Muscle of leg (tissue), 16 donors: ENCODE measurements at places on chromosomes 2 and 18. TPM values are rescaled to one million over a fixed set of nuclear protein-coding genes. Genes with fewer than 3 reads are reported as not detected.

Gene PSME4
- 32.7 TPM for total RNA-seq

Gene TMEM87B
- 12.9 TPM for total RNA-seq

Gene PMS1
- 26.1 TPM for total RNA-seq

Gene NGEF
- 1.5 TPM for total RNA-seq

Gene TNFRSF11A
- total RNA-seq, result 2.0 TPM

Gene TMEM37
- total RNA-seq, result 2.0 TPM

Gene NRP2
- total RNA-seq, result 19.9 TPM

Gene CCDC85A
- total RNA-seq, result 5.5 TPM

Gene ZNF804A
- total RNA-seq, result 0.09 TPM

Gene KIAA2012
- 0.31 TPM for total RNA-seq

DNA sequence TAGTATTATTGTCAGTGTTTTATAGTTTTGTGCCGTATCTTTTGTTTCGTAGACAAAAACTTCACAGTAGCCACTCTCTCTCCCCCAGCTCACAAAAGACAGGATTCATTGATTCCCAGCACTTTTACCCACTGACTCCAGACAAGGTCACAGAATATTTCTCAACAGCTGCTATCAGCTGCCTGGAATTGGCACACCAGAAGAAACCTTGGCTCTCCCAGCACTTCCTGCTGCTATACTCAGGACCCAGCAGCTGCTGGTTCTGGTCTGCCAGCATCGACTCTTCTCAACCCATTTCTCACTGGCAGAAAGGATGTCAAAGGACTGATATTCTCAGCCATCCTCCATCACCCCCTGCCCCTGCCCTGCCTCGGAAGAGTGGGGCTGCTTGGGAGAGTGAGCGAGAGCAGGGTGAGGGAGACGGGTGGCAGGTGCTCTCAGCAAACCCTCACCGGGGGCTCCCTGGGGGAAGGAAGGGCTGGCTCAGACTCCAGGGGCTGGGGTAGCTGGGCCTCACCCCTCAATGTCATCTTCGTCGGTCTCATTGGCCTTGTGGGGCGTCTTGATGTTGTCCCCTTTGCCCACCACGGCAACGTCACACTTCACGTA lies 6.1 kb upstream of the OTOF start:
- DNase-seq, result peak; percentile 83
- peak overlapping the region; percentile 91 for H3K27ac ChIP-seq
- H3K4me1 ChIP-seq, result peaks cover 78% of the 10 kb centered on the region

GRCh38 chr2:128440666-128441340 lies 122.1 kb upstream of the HS6ST1 start:
- H3K4me1 ChIP-seq, result peaks cover 48% of the 10 kb centered on the region
- H3K4me3 ChIP-seq, result no peak overlapping the region
- no peak overlapping the region for H3K27ac ChIP-seq
- peak; percentile 36 for DNase-seq

DNA sequence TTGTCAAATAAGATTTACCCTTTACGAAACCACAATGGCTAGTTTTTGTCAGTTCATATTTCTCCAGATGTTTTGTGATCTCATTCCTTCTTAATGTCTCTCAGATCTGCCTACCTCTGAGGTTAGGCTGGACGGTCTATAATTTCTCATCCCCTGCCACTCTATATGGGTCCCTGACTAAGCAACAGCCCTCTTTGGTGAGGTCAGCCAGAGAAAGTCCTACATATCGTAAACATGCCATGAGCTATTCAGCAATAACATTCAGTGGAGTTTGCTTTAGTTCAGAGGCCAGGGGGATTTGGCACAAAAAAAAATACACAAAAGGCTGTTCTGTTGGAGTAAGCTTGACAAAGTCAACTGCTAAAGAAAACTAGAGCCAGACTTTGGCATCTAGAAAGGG lies 192.1 kb upstream of the NCKAP5 start:
- H3K4me1 ChIP-seq, result peaks cover 6% of the 10 kb centered on the region
- H3K27ac ChIP-seq, result no peak overlapping the region
- DNase-seq, result peak; percentile 47
- no peaks in the 10 kb centered on the region for H3K36me3 ChIP-seq
- no peak overlapping the region for H3K4me3 ChIP-seq

DNA sequence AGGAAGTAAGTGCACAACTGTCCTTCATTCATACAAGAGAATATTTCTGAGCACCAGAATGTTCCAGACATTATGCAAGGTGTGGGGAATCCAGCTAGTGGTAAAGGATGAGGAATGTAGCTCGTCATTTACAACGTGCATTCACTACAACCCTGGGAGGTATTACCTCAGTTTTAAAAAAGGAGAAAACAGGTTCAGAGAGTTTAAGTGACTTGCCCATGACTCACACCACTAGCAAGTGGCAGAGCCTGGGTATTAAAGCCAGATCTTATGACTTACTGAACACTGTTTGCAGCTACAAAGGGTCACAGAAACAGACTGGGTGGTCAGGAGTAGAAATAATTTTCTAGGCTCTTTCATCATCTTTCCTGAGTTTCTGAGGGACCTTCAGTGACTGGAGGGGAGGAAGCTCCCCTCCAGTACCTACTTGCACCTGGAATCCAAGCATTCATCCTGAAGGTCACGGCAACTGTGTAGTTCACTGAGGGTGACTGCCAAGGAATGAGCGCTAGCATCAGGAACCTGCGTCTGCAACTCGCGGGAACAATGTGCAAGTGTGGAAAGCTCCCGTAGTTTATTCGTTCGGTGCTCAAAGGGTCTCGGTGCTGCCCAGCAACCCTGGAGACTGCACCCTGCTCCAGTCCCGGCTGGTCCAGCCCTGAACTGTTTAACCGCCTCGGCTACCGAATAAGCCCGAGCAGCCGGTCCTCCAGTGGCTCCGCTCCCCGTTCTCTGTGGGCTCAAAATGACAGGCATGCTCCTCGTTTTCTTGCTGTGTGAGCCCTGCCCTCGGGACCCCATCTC lies 647 bp downstream of the CCDC121 start:
- peak overlapping the region; percentile 83 for H3K4me3 ChIP-seq
- peak; percentile 7 for DNase-seq
- H3K27ac ChIP-seq, result peak overlapping the region; percentile 23
- peaks cover 25% of the 10 kb centered on the region for H3K36me3 ChIP-seq
- H3K4me1 ChIP-seq, result peaks cover 8% of the 10 kb centered on the region

DNA sequence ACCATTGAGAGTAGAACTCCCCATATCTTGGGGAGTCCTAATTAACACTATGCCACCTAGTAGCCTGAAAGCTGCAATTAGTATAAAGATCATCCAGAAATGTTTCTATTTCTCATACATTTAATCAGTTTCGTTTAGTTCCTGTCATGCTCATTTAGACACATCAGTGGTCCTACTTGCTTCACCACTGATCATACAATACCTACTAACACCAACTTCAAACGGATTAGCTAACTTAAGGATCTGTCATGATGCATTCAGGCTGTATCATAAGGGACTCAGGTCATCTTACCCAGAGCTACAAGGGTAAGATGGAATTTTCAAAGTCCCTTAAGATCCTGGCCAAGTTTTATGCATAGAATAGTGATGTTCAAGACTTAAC lies 6.8 kb downstream of the SRSF7 start:
- H3K4me1 ChIP-seq, result peaks cover 3% of the 10 kb centered on the region
- H3K27ac ChIP-seq, result no peak overlapping the region
- no peaks in the 10 kb centered on the region for H3K27me3 ChIP-seq
- no peak for DNase-seq

- peak; percentile 54 for DNase-seq
- H3K4me3 ChIP-seq, result no peak overlapping the region
- no peaks in the 10 kb centered on the region for H3K27me3 ChIP-seq
- peaks cover 8% of the 10 kb centered on the region for H3K4me1 ChIP-seq
- H3K27ac ChIP-seq, result no peak overlapping the region
- H3K36me3 ChIP-seq, result no peaks in the 10 kb centered on the region
Observed at GRCh38 chr2:40127890-40128557, 323.9 kb downstream of the SLC8A1 start.

DNA sequence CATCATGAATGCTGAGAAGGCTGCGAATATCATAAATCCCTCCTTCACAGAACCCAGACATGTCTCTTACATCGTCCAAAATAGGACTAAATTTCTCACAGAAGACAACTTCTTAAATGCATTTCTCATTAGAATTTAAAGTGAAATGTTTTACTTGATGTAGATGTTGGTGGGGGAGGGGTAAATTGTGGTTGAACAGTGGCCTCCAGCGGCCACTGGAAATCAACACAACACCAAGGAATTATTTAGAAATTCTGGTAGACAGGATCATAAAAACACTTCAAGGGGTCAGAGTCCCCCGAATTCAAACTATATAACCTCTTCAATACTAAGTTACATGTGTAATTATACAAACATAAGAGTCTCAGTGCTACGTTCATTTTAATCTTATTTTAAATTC lies 135.9 kb downstream of the ABCA12 start:
- no peak overlapping the region for H3K27ac ChIP-seq
- H3K4me3 ChIP-seq, result no peak overlapping the region
- H3K36me3 ChIP-seq, result no peaks in the 10 kb centered on the region
- H3K4me1 ChIP-seq, result no peaks in the 10 kb centered on the region
- no peaks in the 10 kb centered on the region for H3K27me3 ChIP-seq

GRCh38 chr2:30979822-30980245 lies 158.4 kb downstream of the GALNT14 start:
- H3K36me3 ChIP-seq, result no peaks in the 10 kb centered on the region
- DNase-seq, result peak; percentile 48
- H3K4me3 ChIP-seq, result no peak overlapping the region
- H3K27ac ChIP-seq, result no peak overlapping the region
- peaks cover 22% of the 10 kb centered on the region for H3K4me1 ChIP-seq

- H3K4me1 ChIP-seq, result no peaks in the 10 kb centered on the region
- no peak overlapping the region for H3K4me3 ChIP-seq
- no peak for DNase-seq
- H3K36me3 ChIP-seq, result no peaks in the 10 kb centered on the region
Observed at GRCh38 chr2:120451334-120451733, 105.4 kb downstream of the INHBB start.

DNA sequence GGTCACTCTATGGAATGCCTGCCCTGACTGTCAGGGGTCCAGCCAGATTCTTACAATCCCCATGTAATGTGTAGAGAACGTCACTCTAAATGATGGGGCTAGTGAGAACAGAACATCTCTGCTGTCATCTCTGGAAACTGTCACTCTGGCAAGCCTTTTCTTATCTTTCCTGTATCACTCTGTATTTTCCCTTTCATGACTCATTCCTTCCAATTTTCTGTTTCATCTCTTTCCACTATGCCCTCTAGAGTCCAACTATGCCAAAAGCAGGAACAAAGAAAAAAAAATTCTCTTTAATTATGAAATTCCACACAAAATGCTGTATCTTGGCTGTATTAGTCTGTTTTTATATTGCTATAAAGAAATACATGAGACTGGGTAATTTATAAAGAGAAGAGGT lies 608.8 kb downstream of the ADCYAP1 start:
- H3K27ac ChIP-seq, result no peak overlapping the region
- H3K4me3 ChIP-seq, result no peak overlapping the region
- H3K27me3 ChIP-seq, result no peaks in the 10 kb centered on the region
- no peaks in the 10 kb centered on the region for H3K36me3 ChIP-seq

DNA sequence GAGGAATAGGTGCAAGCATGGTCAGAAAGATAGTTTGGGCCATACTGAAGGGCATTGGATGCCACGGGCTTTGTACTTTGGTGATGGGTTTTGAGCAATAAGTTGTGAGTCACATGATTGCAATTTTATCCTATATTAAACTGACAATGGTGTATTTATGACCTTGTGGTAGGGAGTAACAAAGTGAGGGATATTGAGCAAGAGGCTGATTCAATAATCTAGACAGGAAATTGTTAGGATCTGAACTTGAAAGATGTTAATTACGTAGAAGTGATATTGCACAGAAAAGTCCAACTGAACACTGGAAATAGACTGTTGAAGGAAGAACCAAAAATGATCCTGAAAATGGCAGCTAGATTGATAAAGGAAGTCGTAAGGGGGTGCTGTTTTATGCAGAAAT lies 46.6 kb upstream of the TCF4 start:
- H3K4me3 ChIP-seq, result no peak overlapping the region
- no peak for DNase-seq
- no peaks in the 10 kb centered on the region for H3K27me3 ChIP-seq
- no peaks in the 10 kb centered on the region for H3K36me3 ChIP-seq

- H3K4me3 ChIP-seq, result no peak overlapping the region
- H3K27ac ChIP-seq, result no peak overlapping the region
- no peak for DNase-seq
- no peaks in the 10 kb centered on the region for H3K36me3 ChIP-seq
- H3K4me1 ChIP-seq, result no peaks in the 10 kb centered on the region
Observed at GRCh38 chr2:39855856-39856255, 76.8 kb upstream of the THUMPD2 start.

DNA sequence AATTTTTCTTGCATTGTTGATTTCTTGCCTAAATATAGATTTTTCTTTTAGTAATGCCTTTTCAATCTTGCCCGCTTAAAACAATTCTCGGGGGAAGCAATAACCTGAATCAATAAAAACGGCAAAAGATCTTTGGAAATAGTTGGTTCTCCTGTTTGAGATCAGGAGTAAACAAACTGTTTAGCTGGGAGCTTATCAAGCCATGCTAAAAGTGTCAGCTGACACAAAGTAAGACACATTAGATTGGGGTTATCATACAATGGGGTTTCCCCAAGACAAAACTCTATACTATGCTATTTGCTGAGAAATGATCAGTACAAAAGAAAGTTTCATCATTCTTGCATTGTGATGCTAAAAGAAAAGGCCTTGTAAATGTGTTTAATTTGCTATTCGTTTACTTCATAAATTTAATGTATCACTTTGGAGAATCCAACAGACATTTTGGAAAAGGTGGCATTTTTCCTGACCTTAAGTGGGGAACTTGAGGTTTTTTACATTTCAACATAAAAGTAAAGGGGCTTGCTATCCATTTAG lies 46.5 kb downstream of the ATIC start:
- DNase-seq, result no peak
- no peak overlapping the region for H3K4me3 ChIP-seq
- H3K27ac ChIP-seq, result no peak overlapping the region
- no peaks in the 10 kb centered on the region for H3K27me3 ChIP-seq
- H3K4me1 ChIP-seq, result no peaks in the 10 kb centered on the region
- peaks cover 19% of the 10 kb centered on the region for H3K36me3 ChIP-seq
